ENCODE measurements at places on chromosomes 13 and 19. TPM values are rescaled to one million over a fixed set of nuclear protein-coding genes. Genes with fewer than 3 reads are reported as not detected.

ZNF607 gene
- 24.3 TPM for total RNA-seq

BEST2 gene
- total RNA-seq = 0.14 TPM

GRCh38 chr19:5809053-5809452 lies 4.2 kb downstream of the NRTN start:
- no peak overlapping the region for H3K4me3 ChIP-seq
- no peak overlapping the region for H3K27ac ChIP-seq
- H3K4me1 ChIP-seq = no peaks in the 10 kb centered on the region

DNA sequence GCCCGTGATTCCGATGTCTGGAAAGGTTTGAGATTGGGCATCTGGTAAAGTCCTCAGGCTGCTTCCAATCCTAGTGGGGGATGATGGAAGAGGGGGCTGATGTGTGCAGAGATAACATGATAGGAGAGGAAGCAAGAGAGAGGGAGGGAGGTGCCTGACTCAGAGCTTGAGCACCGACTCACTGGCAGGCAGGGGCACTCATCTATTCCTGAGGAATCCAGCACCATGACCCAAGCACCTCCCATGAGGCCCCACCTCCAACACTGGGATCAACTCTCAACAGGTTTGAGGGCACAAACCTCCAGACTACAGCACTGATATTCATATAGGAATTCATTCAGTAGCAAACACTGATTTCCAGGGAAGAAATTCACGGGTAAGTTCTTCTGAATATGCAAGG lies 5.6 kb upstream of the SIGLEC9 start:
- no peak for DNase-seq
- no peak overlapping the region for H3K4me3 ChIP-seq

DNA sequence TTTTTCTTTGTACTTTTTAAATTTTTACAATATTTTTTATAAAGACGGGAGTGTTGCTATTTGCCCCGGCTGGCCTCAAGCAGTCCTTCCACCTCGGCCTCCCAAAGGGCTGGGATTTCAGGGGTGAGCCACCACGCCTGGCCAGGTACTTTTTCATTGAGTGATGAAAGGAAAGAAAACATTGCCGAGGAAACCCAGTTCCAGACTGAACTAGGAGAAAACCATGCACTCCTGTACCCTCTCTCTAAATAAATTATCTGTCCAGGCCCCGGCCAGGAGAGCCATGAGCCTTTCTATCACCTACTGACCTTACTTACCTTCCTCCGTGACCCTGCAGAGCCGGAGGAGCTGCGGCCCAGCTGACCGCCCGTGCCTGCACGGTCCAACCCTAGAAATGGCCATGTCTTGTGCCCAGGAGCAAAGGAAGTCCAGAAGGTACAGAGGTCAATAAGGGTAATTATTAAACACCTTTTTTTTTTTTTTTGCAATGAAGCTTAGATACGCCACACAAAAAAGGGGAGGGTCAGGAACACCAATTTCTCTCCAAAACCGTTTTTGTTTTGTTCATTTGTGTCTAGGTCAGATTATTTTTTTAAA lies at the start of gene SLC7A9:
Gene SLC7A9 (minus strand): TSS at position 399 of the 597 bp plus-strand sequence. CDS start 1,233 bp downstream, outside the sequence.
- no peaks in the 10 kb centered on the region for H3K27me3 ChIP-seq
- DNase-seq = no peak
- H3K36me3 ChIP-seq = no peaks in the 10 kb centered on the region
- H3K27ac ChIP-seq = no peak within 1 kb of the TSS
- H3K4me3 ChIP-seq = no peak within 1 kb of the TSS

GRCh38 chr19:49678985-49679770 lies 2.1 kb downstream of the PRMT1 start:
- no peaks in the 10 kb centered on the region for H3K4me1 ChIP-seq
- no peaks in the 10 kb centered on the region for H3K36me3 ChIP-seq
- H3K27ac ChIP-seq = peak overlapping the region; percentile 85
- DNase-seq = peak; percentile 13
- no peak overlapping the region for H3K4me3 ChIP-seq

- H3K4me3 ChIP-seq = no peak overlapping the region
- H3K4me1 ChIP-seq = no peaks in the 10 kb centered on the region
- H3K36me3 ChIP-seq = no peaks in the 10 kb centered on the region
- H3K27ac ChIP-seq = no peak overlapping the region
- no peaks in the 10 kb centered on the region for H3K27me3 ChIP-seq
These were observed 44.5 kb downstream of the TMEM255B start for GRCh38 chr13:113803409-113804016.

Measured in uterus (tissue), 4 donors.